CD4-positive, alpha-beta T cell treated with Interleukin-6 at 100 ng/mL for 8 hours (primary cell): ENCODE measurements at places on chromosomes 11 and 22.
A peak's percentile ranks its signal among the peaks of the same experiment; 100 is the strongest.

DNA sequence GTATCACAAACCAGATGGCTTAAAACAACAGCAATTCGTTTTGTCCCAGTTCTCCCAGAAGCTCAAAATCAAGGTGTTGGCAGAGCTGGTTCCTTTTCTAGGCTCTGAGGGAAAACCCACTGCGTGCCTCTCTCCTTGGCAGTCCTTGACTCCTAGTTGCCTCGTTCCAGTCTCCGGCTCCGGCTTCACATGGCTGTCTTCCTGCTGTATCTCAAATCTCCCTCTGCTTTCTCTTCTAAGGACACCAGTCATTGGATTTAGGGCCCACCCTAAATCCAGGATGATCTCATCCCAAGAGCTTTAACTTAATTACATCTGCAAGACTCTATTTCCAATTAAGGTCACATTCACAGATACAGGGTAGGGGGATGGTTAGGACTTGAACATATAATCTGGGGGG is 9.2 kb upstream of the NAA40 start:
- no peak for DNase-seq

DNA sequence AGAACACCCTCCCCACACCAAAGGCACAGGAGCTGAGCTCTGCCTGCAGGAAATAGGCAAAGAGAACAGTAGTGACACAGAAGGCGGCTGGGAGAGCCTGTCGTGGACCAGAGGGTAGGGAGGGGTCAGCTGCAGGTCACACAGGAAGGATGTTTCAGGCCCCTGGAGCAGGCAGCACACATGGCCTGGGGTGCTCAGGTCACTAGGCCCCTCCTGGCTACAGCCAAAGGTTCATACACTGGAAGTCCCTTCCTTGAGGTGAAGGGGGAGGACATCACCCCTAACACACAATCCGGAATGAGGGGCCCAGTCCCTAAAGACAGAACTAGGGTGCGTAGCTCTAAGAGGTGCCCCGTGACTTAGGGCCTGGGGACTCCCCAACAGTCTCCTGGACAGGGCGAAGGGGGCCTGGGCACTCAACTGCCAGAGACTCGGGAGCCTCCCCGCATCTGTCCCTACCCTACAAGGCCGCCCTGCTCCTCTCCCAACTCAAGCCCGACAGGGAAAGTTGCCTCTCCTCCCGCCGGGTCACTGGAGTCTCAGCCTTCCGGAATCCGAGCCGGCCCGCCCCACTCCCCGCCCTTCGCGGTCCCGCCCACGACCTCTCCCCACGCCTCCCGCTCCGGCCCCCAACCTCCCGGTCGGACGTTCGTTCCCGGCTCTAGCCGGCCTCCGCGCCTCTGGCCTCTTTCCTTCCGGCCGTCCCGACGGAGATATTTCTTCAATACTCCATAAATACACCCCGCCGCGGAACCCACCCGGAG is at the start of gene CYB5R2:
Gene CYB5R2 (minus strand): TSS at position 541 of the 764 bp plus-strand sequence. CDS start 675 bp downstream, outside the sequence.
- no peak for DNase-seq

DNA sequence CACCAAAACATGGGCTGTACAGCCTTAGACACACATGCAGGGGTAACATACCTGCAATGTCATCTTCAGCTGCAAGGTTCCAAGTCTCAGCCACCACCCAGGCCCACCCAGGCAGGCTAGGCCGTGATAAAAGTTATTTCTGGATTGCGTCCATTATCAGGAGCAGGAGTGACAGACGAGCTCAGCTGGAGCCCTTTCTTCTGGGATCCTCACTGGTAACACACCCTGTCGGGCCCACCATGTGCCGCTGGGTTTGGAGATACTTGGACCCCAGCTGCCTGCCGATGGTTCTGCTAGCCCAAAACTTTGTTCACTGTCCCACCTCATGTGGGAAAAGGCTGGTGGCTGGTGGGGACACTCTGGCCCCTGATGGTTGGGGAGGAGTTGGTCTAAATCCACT is 24.8 kb downstream of the TMPRSS5 start:
- DNase-seq, result no peak

- no peak for DNase-seq
Observed at GRCh38 chr11:47550288-47551047, 2.5 kb downstream of the CELF1 start.

DNA sequence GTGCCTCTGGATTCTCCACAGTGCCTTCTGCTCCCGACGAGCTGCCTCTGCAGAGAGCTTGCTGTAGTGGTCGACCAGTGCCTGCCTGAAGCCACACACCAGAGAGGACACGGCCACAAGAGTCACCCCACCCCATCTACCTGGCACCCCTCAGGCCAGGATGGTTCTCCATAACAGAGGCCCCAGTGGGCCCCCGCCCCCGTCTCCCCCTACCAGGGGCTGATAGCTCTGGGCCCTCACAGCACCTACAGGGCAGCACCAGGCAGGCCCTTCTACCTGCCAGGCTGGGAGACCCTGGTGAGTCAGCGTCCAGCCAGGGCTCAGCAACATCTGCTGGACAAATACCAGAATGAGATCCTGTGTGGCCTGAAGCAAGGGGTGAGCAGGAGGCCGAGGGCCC is 21.7 kb downstream of the SELENOO start:
- DNase-seq, result no peak

GRCh38 chr11:44733877-44734276 is 7.1 kb downstream of the TSPAN18 start:
- DNase-seq, result no peak

DNA sequence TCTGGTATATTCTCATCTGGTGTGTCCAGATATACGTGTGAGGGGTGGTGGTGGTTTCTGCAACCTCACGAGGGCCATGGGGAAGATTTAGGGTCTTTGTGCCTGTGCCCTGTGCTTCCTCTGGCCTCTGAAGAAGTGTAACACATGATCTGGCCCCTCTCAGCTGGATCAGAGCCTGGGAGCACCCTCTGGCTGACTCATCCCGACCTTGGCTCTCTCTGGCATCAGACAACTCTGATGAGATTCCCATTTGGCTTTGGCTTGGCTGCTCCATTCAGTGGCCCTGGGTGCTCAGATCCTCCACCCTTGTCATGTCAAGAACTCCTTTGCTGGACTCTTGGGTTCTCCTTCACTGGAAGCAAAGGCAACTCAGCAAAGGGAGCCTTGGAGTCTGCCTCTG is 45.2 kb downstream of the RASSF10 start:
- DNase-seq, result no peak

DNA sequence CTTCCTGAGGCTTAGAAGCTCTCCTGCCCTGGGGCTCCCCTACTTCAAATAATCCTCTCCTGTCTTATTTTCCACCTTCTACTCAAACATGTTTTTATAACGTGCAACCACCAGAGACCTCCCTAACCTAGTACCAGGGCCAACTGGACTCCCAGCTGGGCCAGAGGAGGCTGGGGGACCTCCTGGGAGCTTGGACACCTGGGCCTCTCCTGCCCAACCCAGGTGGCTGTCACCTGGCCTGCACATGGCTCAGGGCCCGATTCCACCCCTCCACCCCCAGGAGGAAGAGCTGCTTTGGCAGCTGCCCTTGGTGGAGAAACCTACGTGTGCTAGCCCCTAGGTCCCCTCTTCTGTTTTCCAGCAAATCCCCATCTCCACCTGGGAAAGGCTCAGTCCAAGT is 105.2 kb downstream of the ABTB2 start:
- DNase-seq, result no peak

DNA sequence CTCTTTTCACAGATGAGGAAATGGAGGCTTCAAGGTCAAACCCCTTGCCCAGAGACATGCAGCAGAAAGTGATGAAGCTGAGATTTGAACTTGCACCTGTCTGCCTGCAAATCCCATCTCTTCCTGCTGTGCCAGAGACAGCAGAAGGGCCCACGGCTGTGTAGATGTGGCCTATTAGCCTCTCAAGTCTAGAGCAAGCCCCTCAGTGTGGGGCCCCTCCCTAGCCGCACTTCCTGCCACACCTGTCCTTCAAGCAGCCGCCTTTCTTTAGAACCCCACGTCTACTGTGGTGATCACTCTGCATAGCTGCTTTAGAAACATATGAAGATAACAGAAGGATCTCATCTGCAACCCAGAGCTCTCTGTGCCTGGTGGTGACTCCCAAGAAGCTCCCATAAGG is 41.2 kb upstream of the JAM3 start:
- peak; percentile 41 for DNase-seq

DNA sequence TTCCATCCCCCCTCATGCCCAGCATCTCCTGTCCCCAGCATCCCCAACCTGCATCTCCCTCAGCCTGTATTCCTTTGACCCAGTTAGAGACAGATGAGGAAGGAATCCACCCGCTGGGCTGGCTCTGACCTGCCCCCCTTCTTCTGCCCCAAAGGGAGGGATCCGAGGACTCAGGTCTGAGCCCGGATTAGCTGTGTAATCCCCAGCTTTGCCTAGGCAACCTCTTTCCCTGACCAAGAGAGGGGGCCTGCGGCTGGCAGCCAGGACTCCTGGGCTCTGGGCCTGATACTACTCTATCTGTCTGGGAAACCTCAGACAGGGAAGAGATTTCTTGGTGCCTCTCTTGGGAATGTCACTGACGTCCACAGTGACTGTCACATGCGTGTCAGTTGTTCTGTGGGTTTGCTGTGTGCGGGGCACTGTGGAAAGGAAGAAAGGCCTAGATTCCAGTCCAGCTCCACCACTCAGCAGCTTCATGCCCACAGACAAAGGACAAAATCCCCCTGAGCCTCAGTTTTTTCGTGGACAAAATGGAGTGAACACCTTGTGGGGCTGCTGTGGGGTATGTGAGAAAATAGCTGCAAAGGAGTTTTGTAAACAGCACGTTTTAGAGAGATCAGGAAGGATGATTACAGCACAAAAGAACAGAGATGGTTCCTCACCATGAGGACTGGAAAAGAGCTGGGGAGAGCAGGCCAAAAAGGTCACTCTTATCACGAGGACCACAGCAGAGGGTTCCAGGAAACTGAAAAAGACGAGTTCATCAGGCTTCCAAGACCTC is 1.3 kb upstream of the NDUFV1 start:
- no peak for DNase-seq

GRCh38 chr11:69079661-69080256 is 31.0 kb downstream of the TPCN2 start:
- no peak for DNase-seq

DNA sequence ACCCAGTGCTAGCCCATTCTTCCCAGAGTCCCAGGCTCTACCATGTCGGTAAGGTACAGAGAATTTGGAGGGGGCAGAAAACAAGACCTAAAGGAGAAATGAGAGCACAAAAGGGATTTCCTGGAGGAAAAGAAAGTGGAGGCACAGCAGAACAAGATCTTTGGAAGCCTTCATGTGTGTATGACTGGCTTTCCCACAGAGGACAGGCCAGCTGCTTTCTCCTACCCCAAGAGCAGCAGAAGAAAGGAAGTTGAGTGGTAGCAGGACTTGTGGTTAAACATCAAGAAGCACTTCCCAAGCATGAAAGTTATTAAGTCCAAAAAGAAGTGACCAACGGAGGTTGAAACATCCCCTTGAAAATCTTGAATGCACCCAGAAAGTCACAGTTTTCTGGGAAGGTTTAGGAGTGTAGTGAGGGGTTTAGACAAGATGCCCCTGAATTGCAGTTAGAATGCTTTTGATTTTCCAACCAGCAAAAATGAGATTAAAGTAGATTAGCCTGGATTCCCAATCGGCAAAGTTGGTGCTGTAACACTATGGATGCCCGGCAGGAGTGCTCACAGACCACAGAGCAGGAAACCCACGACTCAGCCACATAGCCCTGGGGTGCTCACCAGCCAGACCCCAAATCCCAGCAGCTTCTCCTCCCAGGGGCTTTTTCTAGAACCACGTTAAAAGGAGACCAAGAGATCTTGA is 608 bp downstream of the TMPRSS13 start:
- no peak for DNase-seq

GRCh38 chr11:17865765-17866428 is 131.3 kb downstream of the KCNC1 start:
- no peak for DNase-seq

- no peak for DNase-seq
Observed at GRCh38 chr11:29780756-29781155, 236.1 kb downstream of the KCNA4 start.

- peak; percentile 8 for DNase-seq
Observed at GRCh38 chr22:19579880-19580279, 55.7 kb upstream of the CLDN5 start.

GRCh38 chr11:74282914-74283371 is 28.5 kb downstream of the P4HA3 start:
- DNase-seq, result no peak

DNA sequence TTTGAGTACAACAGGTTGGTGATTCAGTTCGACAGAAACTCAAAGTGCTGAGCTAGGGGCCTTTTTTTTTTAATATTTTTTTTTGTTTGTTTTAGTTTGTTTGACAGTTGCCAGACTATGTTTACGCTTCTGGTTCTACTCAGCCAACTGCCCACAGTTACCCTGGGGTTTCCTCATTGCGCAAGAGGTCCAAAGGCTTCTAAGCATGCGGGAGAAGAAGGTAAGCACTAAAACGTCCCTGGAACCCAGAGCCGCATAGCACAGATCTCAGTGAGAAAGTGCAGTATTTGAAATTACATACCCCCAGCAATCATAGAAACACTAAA is 649 bp downstream of the PRRG4 start:
- DNase-seq, result no peak

DNA sequence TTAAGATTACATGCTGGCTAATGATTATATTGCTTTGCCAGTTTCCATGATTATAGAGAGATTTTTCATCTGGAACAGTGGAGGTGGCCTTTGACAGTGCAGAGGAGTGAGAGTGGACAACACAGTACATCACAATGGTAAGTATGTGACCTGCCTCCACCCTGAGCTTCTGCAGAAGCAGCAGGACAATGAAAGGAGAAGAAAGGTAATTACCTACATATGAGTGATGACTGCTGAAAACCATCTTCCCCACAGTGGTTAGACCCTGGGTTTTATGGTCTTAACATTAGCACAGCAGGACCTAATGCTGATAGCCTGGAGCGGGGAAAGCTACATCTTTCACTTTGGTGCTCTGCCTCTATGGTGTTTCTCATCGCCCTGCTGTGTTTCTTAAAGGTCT is 454.7 kb upstream of the DDI1 start:
- DNase-seq, result no peak

GRCh38 chr22:41511521-41511968 is 32.7 kb downstream of the POLR3H start:
- DNase-seq, result no peak

GRCh38 chr22:41752011-41752970 is 48.2 kb upstream of the CCDC134 start:
- DNase-seq, result no peak

DNA sequence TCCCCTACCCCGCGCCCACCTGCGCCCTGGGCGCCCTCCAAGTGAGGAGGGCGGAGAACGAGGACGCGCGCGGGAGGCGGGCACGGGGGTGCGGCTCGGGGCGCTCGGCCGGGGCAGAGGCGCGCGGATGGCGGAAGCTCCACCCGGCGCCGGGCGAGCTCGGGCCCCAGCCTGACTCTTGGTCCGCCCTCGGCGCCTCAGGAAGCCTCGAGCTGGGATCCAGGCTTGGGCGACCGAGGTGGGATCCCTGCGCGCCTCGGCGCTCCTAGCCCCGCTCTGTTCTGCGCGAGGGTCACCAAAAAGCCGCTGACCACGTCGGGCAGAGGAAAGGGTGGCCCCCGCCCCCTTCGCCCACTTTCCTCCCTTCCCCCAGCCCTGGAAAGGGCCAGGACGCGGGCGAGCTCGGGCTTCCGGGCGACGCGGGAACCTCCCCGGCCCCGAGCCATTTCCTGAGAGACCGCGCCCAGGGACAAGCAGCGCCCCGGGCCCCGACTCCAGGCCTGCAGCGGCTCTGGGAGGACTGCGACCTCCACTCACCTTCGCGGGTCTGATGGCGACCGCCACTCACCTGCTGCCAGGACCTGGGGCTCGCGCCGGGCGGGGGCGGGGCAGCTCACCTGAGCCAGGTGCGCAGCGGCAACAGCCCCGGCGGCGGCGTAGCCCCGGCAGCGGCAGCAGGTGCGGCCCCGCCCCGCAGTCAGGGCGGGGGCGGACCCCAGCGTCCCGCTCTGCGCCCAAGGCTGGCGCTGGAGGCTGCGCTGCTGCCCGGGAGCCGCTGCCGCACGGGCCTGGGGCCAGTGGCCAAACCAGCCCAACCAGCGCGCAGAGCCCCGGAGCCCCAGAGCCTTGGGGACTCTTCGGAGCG is 2.2 kb upstream of the SIGIRR start:
- DNase-seq, result peak; percentile 47
